ENCODE measurements at places on chromosomes 13 and 19.

GRCh38 chr13:31119966-31120700, 41.6 kb downstream of the HSPH1 start:
- no peak overlapping the region for H3K4me3 ChIP-seq
- no peaks in the 10 kb centered on the region for H3K4me1 ChIP-seq
- no peak for DNase-seq
- no peak overlapping the region for H3K27ac ChIP-seq
- H3K27me3 ChIP-seq: no peaks in the 10 kb centered on the region

DNA sequence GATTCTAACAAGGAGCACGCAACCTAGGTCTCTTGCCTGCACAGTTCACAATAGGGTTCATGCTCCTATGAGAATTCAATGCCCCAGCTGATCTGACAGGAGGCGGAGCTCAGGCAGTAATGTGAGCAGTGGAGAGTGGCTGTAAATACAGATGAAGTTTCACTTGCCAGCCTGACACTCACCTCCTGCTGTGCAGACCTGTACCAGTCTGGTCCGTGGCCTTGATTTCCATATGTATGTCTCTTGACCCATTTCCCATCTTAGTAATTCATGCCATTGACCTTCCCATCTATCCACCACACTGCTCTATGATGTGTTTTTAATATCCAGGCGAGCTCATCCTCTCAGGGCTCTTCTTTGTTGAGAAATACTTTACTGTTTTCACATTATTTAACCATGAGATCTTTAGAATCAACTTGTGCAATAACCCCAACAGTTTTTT, 95.2 kb downstream of the LRCH1 start:
- H3K27me3 ChIP-seq: no peaks in the 10 kb centered on the region
- no peak for DNase-seq
- no peak overlapping the region for H3K4me3 ChIP-seq
- no peak overlapping the region for H3K27ac ChIP-seq
- no peaks in the 10 kb centered on the region for H3K36me3 ChIP-seq

DNA sequence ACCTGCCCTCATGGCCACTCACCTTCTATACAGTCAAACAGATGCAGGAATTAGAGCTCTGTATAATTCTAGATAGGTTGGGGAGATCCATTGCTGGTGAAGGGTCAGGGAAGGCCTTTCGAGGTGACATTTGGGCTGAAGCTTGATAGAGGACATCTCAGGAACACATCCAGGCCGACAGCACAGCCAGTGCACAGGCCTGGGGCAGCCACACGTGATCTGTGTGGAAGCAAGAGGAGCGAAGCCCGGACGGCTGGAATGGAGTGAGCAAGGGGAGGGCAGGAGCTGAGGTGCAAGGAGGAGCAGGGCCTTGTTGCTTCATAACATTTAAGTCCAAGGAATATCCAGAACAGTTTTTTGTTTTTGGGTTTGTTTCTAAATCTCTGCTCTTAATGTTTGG, 4.5 kb upstream of the OVOL3 start:
- no peak overlapping the region for H3K4me3 ChIP-seq
- no peaks in the 10 kb centered on the region for H3K27me3 ChIP-seq
- H3K36me3 ChIP-seq: no peaks in the 10 kb centered on the region

GRCh38 chr13:21435687-21436151, 23.4 kb downstream of the ZDHHC20 start:
- H3K27me3 ChIP-seq: no peaks in the 10 kb centered on the region
- H3K36me3 ChIP-seq: no peaks in the 10 kb centered on the region
- H3K27ac ChIP-seq: no peak overlapping the region
- peak; percentile 14 for DNase-seq

GRCh38 chr13:90950160-90950559, 397.3 kb upstream of the MIR17HG start:
- DNase-seq: no peak
- H3K36me3 ChIP-seq: no peaks in the 10 kb centered on the region
- H3K4me3 ChIP-seq: no peak overlapping the region
- H3K27ac ChIP-seq: no peak overlapping the region
- no peaks in the 10 kb centered on the region for H3K4me1 ChIP-seq
- H3K27me3 ChIP-seq: no peaks in the 10 kb centered on the region

DNA sequence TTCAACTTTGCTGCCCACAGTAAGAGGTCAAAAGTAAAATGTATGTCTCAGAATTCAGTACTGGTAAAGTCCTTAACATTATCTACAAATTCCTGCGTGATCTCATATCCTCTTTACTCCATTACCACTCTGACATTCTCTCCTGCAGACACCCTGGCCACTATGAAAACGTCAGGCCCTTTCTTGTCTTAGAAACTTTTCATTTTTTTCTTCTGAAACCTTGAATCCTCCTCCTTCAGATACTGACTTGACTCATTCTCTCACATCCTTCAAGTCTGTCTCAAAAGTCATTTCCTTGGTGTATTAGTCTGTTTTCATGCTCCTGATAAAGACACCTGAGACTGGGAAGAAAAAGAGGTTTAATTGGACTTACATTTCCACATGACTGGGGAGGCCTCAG, 262.3 kb downstream of the POU4F1 start:
- no peak for DNase-seq
- H3K4me3 ChIP-seq: no peak overlapping the region
- no peak overlapping the region for H3K27ac ChIP-seq
- no peaks in the 10 kb centered on the region for H3K36me3 ChIP-seq
- no peaks in the 10 kb centered on the region for H3K4me1 ChIP-seq

DNA sequence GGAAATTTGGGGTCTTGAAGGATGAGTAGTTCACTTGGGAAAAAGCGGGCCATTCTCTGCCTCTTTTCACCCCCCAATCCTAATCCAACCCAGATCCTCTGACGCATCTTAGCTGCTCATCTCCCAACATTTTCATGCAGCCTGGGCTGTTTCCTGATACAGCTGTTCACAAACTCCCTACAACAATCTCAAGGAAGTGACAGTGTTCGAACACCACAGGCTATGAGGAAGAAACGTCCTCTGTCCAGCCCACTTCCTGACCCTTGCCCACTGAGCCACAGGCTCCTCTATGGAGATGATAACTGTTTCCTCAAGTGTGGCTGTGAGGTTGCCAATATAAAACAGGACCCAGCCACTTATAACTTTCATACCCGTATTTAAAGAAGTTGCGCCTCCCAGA, 16.2 kb downstream of the LMTK3 start:
- no peak overlapping the region for H3K4me3 ChIP-seq
- H3K4me1 ChIP-seq: peaks cover 12% of the 10 kb centered on the region
- DNase-seq: peak; percentile 10
- H3K27ac ChIP-seq: no peak overlapping the region
